ENCODE measurements at places on chromosomes 3 and 15.

DNA sequence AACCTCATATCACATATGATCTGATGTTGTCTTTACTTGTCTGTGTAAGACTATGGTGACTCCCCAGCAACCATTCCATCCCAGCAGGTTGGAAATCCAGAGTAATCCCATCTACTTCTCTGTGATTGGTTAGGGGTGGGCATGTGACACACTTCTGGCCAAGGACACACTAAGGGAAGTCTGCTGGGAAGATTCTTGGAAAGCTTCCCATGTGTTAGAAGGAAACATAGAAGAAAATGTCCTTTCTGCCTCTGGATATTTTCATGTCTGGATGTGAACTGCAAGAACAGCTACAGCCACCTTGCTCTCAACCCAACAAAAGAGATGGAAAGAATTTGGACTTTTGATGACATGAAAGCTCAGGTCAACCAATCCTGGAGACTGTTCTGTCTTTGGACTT, 2.6 kb upstream of the UBE2Q2 start:
- no peak for DNase-seq

DNA sequence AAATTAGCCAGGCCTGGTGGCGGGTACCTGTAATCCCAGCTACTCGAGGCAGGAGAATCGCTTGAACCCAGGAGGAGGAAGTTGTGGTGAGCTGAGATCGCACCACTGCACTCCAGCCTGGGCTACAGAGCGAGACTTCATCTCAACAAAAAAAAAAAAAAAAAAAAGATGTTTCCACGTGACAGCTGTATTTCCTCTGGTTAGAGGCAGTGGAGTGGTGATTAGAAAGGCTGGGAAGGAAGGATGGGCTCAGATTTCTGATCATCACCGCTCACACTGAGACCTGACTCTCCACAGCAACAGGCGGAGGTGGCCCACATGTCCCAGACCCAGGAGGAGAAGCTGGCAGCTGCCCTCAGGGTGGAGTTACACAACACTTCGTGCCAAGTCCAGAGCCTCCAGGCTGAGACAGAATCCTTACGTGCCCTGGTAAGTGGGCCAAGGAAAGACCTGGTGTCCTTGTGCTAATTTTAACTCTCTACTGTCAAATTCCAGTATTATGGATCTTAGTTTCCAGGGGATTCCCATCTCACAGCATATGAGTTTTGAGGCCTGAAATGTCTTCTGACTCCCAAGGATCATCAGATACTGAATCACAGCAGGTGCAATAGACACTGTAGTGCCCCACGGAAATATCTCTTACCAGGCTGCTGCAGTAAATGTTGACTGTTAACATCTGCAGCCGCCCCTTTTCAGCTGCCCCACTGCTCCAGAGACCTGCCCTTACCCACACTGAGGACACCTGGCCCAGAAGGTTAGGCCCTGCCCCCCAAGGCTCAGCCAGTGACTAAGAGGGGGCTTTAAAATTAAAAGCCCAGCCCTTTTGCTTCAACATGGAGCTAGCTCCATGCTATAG, 66.9 kb downstream of the BFSP2 start:
- DNase-seq: no peak

GRCh38 chr3:120436523-120437050, 14.2 kb downstream of the FSTL1 start:
- DNase-seq: no peak

- no peak for DNase-seq
These were observed 10.4 kb downstream of the TMEM44 start for GRCh38 chr3:194622621-194623340.

- DNase-seq: no peak
These were observed 32.1 kb downstream of the HERC2 start for GRCh38 chr15:28289694-28290463.

- DNase-seq: no peak
These were observed 19.1 kb upstream of the EPB42 start for GRCh38 chr15:43239732-43240491.

DNA sequence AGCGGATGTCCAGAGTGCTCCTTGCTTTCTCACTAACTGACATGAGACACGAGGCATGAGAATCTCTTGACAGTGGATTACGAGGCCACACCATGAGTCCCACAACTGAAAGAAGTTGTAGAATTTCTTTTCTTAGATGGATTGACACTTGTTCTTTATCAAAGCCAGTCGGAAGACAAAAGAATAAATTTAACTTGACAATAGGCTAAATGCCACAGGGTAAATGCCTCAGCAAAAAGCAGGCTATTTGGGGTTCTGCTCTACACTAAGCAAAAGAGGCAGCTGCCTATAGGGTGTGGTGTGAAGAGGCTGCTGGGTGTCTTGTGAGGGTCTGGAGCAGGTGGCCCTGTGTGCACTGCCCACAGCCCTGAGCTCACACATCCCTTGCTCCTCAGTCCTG, 135.1 kb upstream of the SEMA6D start:
- DNase-seq: no peak

- DNase-seq: no peak
These were observed 39.0 kb downstream of the FSIP1 start for GRCh38 chr15:39743611-39744010.

DNA sequence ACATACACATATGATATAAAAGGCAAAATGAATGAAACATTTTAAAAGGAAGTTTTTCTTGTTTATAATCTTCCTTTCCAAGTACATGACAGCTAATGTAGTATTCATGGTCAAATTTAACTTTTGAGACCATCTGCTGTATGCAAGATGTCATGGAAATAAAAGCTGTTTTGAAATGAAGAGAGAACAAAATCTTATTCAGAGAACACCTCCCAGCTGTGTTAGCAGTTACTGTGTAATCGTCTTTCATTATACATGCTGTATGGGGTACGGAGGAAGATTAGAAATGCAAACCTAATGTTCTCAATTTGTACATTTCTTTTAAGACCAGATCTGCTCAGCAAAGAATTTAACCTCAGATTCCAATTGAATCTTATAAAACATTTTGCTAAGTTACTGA, 1182.3 kb downstream of the OTOL1 start:
- no peak for DNase-seq

DNA sequence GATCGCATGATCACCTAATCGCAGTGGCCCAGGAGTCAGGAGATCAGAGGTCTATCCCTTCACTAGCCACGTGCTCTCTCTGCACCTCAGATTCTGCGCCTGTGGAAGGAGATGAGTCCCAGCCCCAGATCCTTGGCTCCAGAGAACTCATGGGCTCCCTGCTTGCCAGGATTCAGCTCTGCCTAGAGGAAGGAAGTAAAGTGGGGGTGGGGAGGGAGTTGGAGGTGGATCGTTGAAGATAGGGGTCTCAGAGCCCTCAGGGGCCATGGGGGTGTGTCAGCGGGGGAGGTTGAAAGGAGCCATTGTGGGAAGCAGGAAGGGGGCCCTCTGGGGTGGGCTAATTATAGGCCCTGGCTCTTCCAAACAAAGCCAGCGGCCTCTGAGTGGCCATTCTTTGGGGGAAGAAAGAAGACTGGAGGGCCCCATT, 11.3 kb upstream of the STRA6 start:
- DNase-seq: no peak

- DNase-seq: no peak
These were observed 2.2 kb downstream of the NR2F2 start for GRCh38 chr15:96332637-96333121.

DNA sequence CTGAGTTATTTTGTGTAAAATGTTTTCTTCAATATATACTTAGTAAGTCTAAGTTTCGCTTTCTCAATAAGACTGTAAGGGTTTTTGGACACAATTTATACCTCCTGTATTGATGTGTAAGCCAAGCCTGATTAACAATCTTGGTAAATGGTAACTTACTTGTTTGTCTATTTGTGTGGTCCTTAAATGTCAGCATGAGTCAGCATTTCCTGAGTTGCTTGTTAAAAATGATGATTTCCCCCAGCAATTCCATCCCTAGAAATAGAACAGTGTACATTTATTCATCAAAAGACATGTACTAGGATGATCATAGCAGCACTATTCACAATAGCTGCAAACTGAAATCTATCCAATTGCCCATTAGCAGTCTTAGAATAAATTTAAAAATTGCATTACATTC, 53.4 kb upstream of the LRIG1 start:
- no peak for DNase-seq

DNA sequence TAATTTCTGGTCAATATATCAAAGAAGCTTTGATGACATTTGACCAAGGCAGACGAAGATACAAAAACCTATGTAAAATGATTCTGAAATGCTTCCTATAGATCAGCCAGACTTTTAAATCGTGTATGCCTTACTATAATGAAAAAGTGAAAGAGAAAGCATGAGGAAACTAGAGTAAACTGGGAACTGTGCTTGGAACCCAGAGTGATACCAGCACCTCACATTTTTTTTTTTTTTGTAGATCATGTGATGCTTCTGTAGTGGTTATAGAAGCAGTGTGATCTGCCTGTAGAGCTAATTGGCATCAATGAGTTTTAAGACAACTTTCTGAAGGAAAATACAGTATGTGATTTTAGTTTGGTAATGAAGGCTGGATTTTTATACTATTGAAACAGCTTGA, 150.7 kb downstream of the NLGN1 start:
- DNase-seq: no peak

DNA sequence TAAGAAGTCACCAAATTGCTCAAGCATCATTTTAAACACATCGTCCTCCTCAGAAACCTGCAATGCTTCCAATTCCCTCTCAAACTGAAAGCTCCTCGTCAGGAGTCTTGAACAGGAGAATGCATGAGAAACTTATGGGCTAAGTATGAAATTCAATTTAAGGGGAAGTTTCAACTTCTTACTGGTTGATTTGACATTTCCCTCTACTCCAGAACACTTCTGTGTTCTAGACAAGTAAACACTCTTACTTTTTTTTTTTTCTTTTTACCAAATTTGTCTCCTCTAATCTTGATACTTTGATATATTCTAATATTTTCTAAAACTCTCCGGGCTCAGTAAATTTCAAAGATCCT, 181.7 kb downstream of the RSL24D1 start:
- no peak for DNase-seq

GRCh38 chr3:8962226-8962861, 928 bp downstream of the RAD18 start:
- no peak for DNase-seq
